Kidney epithelial cell (primary cell): ENCODE measurements at places on chromosomes 6 and 20.
A peak's percentile ranks its signal among the peaks of the same experiment; 100 is the strongest.

- no peak for DNase-seq
Measured at GRCh38 chr6:11035616-11036350, 8.3 kb downstream of the ELOVL2 start.

DNA sequence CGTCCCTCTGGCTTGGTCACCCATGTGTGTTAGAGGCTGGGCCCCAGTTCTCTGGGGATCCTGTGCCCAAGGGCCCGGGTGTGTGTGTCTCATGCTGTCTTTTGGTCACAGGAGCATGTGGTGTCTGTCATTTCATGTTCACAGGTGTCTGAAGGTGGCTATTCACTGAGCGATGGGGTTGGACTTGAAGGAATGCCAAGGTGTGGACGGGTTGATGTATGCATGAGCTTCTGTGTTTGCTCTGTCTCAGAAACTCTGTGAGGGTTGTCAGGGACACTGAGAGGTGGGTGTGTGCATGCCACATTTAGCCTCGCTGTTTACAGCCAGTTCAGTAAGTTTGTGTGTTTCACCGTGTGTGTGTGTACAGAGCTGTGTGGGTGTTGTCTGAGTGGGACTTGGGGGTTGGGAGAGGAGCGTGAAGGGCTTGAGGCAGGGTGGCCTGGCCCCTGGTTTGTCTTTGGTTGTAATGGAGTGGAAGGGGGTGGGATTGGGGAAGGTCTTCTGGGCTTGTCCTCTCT, 1.2 kb downstream of the DDR1 start:
- DNase-seq, result no peak

DNA sequence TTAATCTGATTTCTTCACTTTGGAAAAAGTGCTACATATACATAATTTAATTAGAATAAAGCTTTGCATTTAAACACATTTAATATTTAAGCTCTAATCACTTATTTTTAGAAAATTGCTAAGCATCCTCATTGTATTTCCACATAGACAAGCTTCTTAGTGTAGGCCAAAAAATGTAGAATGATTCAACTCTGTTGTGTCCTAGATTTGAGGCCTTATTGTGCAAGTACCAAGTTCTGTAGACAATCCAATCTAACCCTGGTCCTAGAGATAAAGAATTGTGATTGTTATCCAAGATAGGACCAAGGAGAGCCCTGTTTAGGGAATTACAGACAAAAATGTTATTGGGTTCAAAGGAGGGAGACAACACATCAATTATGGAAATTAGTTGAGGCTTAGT, 27.6 kb downstream of the MRAP2 start:
- no peak for DNase-seq

- no peak for DNase-seq
Measured at GRCh38 chr6:69022993-69023392, 387.9 kb downstream of the ADGRB3 start.

- DNase-seq, result no peak
Measured at GRCh38 chr6:38155144-38155543, 335.6 kb downstream of the ZFAND3 start.

GRCh38 chr6:87939776-87940175, 107.9 kb upstream of the SPACA1 start:
- no peak for DNase-seq

DNA sequence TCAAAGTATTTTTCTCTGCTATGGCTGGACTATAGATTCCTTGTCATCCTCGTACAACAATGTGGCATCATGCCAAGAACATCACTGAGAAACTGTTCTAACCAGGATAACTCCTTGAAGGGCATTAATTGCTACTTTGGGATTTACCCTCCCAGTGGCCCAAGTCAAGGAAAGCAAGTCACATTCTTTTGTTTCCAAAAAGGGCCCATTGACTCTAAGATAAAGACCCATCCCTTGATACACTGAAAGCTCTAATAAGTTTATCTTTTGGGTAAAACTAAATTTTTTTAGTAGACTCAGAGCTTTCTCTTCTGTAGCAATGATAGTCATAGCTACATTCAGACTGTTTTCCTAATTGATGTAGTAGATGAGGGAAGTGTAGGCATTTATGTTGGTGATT, at the start of gene OR2J3:
Gene OR2J3, plus strand, starts transcription at position 301 of the 400 bp plus-strand sequence. CDS start 3,833 bp downstream, outside the sequence.
- DNase-seq, result no peak

- no peak for DNase-seq
Measured at GRCh38 chr20:54633374-54634355, 158.3 kb downstream of the DOK5 start.

DNA sequence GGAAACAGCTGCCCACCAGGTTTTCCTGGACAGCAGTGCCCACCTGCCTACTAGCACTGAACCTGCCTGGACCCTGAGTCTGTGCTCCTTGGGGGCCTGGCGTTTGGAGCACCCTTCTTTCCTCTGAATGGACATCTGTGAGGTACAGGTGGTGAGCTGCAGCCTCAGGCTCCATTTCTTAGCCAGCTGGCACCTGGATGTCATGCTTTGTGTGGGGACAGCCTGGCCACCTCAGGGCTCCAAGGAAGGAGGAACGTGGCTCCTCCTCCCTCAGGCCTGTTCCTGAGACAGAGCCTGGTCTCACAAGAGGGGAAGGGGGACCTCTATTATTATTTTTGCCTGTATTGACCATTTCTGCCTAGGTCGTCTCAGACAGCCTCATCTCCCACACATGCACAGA, 8.1 kb downstream of the TMEM151B start:
- no peak for DNase-seq

- peak; percentile 12 for DNase-seq
Measured at GRCh38 chr6:145699462-145699861, 35.9 kb downstream of the EPM2A start.

DNA sequence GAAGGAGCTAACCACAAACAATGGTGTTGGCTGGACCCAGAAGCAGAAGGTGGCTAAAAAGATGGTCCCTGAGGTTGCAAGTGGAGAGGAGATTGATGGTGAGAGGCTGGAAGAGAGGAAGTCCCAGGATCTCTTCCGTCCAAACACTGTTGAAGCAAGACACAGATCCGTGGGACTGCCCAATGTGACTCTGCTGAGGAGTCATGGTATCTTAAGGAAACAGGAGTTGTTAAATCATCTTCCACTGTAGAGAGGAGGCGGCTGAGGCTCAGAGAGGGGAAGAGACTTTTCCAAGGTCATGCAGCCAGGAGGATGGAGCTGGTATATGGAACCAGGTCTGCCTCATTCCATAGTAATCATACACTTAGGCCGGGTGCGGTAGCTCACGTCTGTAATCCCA, 4.1 kb upstream of the ZNF335 start:
- no peak for DNase-seq

GRCh38 chr6:107821591-107821990, 2.5 kb downstream of the SCML4 start:
- no peak for DNase-seq
